ENCODE measurements at places on chromosomes 3 and 15.

- no peak for DNase-seq
Measured at GRCh38 chr3:151383111-151383510, 1.4 kb downstream of the P2RY12 start.

DNA sequence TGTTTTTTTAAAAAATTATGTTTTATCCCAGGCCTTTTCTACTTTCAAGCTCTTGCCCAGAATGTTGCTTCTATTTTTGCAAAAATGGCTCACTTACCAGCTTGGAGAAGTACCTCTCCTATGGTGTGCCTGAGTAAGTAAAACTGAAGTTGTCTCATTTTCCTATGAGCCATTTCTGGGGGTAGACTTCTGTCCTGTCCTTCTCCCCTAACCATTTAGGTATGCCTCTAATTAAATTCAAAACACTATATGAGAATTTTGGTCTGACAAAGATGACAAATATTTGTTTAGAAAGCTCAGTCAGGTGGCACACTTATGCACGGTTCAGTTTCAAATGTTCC lies 282.5 kb upstream of the ICE2 start:
- DNase-seq, result no peak

DNA sequence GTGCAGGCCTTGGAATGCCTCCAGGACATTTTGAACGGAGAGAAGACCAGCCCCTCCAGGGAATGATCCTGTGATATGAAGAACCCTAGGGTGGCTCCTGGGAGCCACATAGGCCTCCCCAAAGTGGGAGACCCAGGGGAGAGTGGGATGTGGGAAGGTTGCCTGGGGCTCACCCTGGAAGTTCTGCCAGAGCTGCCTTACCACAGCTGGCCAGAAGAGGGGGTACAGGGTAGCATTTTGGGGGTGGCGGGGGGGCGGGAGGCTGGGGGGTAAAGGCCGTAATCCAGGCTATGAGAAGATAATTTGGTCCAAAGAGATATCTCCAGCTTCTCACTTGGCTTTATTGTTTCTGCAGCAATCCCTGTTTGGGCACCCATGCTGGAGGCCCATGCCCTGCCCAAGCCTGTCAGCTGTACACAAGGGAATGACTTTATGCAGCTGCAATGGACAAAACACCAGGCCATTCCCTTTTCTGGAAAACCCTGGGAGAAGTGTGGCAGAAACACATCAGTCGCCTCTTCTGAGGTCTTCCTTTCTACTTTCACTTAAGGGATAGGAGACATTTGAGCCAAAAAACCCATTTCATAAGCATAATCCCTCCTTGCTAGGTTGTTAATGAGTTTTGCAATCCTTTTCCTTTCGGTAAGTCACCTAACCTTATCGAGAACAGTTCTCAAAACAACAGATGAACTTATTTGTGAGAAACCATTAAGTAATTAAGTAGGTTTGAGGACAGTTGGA lies 11.0 kb upstream of the MUSTN1 start:
- DNase-seq, result no peak

GRCh38 chr3:14480207-14481017 lies 59.7 kb downstream of the GRIP2 start:
- DNase-seq, result no peak

- no peak for DNase-seq
Measured at GRCh38 chr3:58792921-58793451, 126.4 kb upstream of the FAM3D start.
